ENCODE measurements at places on chromosomes 16 and 17. TPM values are rescaled to one million over a fixed set of nuclear protein-coding genes. Genes with fewer than 3 reads are reported as not detected.

Gene C17orf100
- total RNA-seq = 0.39 TPM

Gene PRSS53
- total RNA-seq = 0.60 TPM

Gene NUPR1
- total RNA-seq = 10.9 TPM

Gene KDM6B
- total RNA-seq = 0.20 TPM

Gene SPN
- total RNA-seq = not detected

GRCh38 chr17:67998466-67998865, 2.2 kb upstream of the C17orf58 start:
- no peak for DNase-seq

- peak; percentile 73 for DNase-seq
These were observed at the start of gene MVP for GRCh38 chr16:29820271-29820701. Gene MVP, plus strand, starts transcription at chr16:29820462. Its CDS starts 10,088 bp downstream, at chr16:29830550.

GRCh38 chr17:16926061-16926511, 45.8 kb downstream of the TNFRSF13B start:
- DNase-seq = no peak

DNA sequence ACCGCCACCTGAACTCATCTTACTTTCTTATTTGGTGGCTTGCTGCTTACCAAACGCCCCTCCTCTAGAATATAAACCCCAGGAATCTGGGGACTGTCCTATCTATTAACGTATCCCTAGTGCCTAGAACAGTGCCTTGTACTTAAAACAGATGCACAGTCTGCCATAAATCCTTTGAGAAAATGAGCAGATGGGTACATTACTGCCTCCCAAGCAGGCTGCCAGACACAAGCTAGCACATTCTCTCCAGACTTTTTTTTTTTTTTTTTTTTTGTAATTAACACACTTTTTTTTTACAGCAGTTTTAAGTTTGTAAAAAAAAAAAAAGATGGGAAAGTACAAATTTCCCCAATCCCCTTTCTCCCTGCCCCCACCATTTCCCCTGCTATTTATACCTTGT, 57.3 kb upstream of the RPL38 start:
- no peak for DNase-seq

DNA sequence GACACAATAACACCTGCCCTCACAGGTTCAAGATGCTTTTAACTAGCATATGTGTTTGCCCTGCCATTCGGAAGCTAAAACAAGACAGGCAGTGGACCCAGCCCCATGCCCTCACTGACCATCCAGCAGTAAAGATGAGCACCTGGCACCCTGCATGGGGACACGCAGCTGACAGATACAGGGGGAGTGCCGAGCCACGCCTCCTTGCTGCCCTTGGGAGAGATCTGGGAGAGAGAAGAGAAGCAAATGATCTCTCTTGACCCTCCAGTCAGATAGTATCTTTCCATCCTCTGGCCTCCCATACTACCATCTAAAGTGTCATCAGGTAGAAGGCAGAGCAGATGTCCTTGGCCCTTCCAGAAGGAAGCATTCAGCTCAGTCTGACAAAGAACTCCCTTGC, 40.6 kb upstream of the MYOCD start:
- no peak for DNase-seq

- no peak for DNase-seq
These were observed 1.3 kb upstream of the CCL4L2 start for GRCh38 chr17:36209575-36209974.

Measured in RPMI7951 (cell line).